ENCODE measurements at places on chromosomes 4 and X. TPM values are rescaled to one million over a fixed set of nuclear protein-coding genes. Genes with fewer than 3 reads are reported as not detected.

TRPC3 gene
- 0.98 TPM for total RNA-seq

STARD8 gene
- 9.2 TPM for total RNA-seq

SPOCK3 gene
- total RNA-seq: 2.8 TPM

- H3K4me1 ChIP-seq: no peaks in the 10 kb centered on the region
- no peaks in the 10 kb centered on the region for H3K36me3 ChIP-seq
- H3K27ac ChIP-seq: no peak overlapping the region
- no peaks in the 10 kb centered on the region for H3K27me3 ChIP-seq
- no peak overlapping the region for H3K4me3 ChIP-seq
- no peak for DNase-seq
Measured at GRCh38 chr4:21699446-21699845, 249.1 kb downstream of the KCNIP4 start.

DNA sequence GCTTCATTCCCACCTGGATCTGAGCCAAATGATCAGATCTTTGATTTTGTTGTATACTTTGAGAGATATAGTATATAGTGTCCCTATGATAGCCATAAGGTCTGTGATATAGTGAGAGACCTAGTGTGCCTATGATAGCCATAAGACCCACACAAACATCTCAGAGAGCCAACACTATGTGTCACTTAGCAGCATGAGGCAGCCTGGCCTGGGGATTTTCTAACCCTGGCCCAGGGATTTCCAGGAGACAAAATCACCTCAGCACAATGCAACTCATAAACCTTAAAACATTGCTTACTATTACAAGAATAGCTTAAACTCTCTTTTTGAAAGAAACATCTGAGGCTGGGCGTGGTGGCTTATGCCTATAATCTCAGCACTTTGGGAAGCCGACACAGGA is 23.2 kb upstream of the COL25A1 start:
- no peaks in the 10 kb centered on the region for H3K36me3 ChIP-seq
- no peak overlapping the region for H3K4me3 ChIP-seq
- DNase-seq: no peak
- H3K4me1 ChIP-seq: no peaks in the 10 kb centered on the region
- no peak overlapping the region for H3K27ac ChIP-seq
- H3K27me3 ChIP-seq: no peaks in the 10 kb centered on the region

DNA sequence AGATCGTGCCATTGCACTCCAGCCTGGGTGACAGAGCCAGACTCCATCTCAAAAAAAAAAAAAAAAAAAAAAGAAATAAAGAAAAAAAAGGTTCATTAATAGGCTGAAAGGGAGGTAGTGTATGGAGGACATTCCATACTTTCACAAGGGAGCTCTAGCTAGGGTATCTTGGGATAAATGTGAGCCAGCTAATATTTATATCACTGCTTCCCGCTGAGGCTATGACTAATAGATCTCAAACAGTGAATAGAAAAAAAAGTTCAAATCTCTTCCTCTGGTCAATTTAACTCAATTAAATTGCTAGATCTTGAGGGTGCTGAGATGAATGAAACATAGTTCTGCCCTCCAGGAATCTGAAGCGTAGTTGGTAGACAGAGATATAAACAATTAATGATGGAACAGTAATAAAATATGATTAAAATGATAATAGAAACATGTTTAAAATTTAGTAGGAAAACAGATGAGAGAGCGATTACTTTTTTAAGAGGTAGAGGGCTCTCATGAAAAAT is 55.7 kb upstream of the SHISA3 start:
- no peaks in the 10 kb centered on the region for H3K4me1 ChIP-seq
- no peak overlapping the region for H3K4me3 ChIP-seq
- H3K27me3 ChIP-seq: no peaks in the 10 kb centered on the region
- no peak overlapping the region for H3K27ac ChIP-seq
- no peak for DNase-seq

- H3K36me3 ChIP-seq: no peaks in the 10 kb centered on the region
- H3K4me3 ChIP-seq: no peak overlapping the region
Measured at GRCh38 chr4:127506283-127506682, 126.5 kb upstream of the INTU start.

DNA sequence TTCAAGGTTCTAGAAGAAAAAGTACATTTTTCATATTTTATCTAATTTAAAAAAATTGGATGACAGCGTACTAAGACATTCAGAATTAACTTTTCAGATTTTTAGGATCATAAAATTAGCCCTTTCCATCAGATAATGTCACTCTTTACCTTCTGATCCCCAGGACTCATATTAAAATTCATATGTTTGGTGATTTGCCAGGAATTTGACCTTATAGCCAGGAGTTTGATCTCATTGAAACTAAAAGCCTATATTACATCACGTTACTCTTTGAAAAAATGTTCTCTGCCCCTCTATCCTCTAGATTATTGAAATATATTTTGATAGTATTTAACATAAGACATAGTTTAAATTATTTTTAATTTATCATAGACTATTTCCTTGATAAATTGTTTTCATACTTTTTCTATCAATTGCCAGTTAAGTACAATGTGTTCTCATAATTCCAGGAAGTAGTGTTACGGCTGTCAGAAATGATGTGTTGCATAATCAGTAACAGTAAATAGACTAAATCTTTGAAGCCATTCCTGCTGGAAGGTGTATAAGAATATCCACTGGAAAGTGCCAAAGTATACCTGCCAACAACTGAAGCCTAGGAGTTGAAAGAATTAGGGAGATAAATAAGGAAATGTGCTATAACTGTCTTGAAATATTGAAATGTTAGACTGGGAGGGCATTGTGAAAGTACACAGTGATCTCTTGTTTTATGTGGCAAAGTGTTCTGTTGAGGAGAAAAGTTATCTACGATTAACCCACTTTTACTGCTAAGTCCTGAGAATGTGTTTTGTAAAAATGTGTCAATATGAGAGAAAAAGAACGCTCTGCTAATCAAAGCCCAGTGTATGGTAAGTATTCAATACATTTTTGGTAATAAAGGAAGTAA is 32.9 kb upstream of the PDGFC start:
- peak overlapping the region; percentile 70 for H3K27ac ChIP-seq
- H3K4me1 ChIP-seq: no peaks in the 10 kb centered on the region
- no peaks in the 10 kb centered on the region for H3K27me3 ChIP-seq
- H3K4me3 ChIP-seq: no peak overlapping the region

GRCh38 chr4:19809989-19810388 is 441.7 kb upstream of the SLIT2 start:
- no peaks in the 10 kb centered on the region for H3K27me3 ChIP-seq
- no peak overlapping the region for H3K27ac ChIP-seq
- no peak overlapping the region for H3K4me3 ChIP-seq
- no peaks in the 10 kb centered on the region for H3K4me1 ChIP-seq

DNA sequence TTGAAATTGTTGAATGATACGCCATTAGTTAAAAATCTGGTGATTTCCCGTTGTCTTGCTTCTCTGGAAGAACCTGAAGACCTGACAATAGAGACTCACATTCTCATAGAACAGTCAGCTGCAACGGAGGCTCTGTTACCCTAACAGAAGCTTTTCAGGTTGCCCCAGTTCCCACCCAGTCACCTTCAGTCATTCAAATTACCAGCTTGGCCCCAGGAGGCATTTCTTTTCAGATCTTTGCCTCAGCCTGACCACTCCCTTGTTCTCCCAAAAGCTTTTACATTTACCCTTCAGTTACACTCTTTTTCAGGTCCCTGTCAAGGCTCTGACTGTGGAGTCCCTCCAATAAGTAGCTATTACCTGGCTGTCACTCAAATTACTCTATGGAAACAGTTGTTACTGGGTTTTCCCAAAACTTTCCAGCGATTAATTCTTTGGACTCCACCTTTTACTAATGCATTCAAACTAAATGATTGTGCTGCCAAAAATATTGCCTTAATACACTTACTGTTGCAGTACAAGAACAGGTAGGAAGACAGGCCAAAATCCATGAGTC is 162.2 kb upstream of the FTHL17 start:
- H3K4me3 ChIP-seq: no peak overlapping the region
- no peaks in the 10 kb centered on the region for H3K36me3 ChIP-seq
- no peaks in the 10 kb centered on the region for H3K4me1 ChIP-seq
- peaks cover 8% of the 10 kb centered on the region for H3K27me3 ChIP-seq
- H3K27ac ChIP-seq: no peak overlapping the region
